ENCODE measurements at places on chromosomes 5 and 9.

GRCh38 chr5:10635867-10636350, 72.0 kb downstream of the ANKRD33B start:
- DNase-seq: no peak

DNA sequence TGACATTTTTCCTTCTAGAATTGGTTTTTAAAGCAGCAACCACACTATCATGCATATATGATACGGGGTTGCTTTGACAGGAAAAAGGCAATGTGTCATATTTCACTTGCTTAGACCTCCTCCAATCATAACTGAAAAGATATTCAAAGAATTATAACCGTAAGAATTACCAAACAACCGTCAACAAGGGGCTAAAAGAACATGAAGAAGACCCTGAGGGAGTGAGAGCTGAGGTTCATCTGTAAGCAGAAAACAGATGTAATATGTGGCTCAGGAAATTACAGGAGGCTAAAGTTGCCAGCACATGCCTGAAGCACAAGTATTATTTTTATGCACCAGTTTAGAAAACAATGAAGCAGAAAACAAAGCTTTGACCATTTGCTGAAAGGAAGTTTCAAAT, 78.9 kb downstream of the APBA1 start:
- DNase-seq: no peak

DNA sequence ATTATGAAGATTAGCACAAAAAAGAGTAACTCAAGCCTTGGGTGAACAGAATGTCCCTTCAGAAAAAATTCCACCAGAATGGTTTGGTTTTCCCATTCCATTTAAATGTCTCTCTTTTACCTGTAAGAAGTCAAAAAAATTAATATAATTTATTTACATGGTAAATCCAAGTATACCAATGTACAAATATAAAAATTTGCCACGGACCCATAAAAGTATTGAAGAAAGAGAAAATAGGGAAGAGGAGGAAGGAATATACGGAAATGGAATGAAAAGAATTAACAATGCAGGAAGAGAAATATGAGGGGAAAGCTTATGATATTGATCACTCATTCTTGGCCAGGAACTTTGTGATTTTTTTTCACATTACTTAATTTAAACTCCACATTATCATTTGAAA, at the start of gene OR13C9:
TSS of gene OR13C9 (minus strand) at position 101 of the 400 bp plus-strand sequence. CDS start at position 101, 0 bp downstream.
- no peak for DNase-seq

GRCh38 chr5:40991981-40992559, 79.1 kb downstream of the MROH2B start:
- DNase-seq: no peak

GRCh38 chr5:34970552-34970951, 41.2 kb downstream of the DNAJC21 start:
- DNase-seq: no peak

Data from MV-4-11 (cell line).